Stimulated activated CD4-positive, alpha-beta T cell treated with anti-CD3 and anti-CD28 coated beads, Interleukin-2, amount 100 ng/mL, for 4 hours (primary cell): ENCODE measurements at places on chromosomes 11 and 22.

GRCh38 chr22:45318558-45319323 lies 9.0 kb downstream of the FAM118A start:
- no peak for DNase-seq

DNA sequence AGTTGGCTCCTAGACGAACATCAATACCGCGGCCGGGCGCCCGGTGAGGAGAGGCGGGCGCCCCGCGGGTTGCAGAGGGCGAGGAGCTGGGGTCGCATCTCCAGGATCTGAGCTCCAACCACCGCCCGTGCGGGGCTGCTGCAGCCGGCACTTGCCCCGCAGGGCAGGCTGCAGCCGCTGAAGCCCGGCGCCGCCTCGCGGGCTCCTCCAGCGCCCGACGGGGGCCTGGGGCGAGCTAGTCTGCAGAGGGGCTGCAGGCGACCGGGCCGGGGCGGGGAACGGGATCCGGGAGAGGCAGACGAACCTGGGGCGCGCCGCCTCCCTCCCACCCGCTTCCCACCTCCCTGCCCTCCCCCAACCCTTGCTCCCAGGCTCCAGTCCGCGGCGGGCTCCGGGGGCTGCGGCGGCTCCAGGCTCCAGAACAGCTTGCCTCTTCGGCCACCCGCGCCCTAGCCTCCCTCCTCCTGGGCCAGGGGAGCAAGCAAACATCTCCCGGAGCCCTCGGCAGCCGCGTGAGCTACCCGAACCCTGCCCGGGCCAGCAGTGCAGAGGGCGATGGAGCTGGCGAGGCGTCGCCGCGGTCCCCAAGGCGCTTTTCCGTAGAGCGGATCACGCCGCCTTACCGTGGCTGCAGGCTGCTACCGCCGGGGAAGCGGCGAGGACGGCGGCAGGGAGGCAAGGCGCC lies 802 bp downstream of the TENM4 start:
- DNase-seq, result no peak

- DNase-seq, result no peak
These were observed 46.5 kb downstream of the PDE2A start for GRCh38 chr11:72627594-72628281.

DNA sequence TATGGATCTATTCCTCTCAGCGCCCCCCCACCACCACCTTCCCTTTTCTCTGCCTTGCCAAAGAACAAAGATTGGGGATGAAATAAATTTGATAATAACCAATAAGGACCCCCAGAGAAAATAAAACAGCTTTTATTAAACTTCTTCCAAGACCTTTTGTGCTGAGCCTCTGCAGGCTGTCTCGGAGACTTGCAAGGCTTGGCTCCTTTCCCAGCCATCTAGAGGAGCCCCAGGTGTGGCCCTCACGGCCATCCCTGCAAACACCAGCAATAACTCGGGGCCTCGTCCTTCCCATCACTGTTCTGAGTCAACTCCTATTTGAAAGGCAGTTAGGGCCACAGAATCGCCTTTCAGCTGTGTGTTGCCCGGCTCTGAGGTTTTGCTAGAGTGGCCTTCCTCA lies 51.2 kb upstream of the LMO1 start:
- DNase-seq, result no peak

GRCh38 chr11:95977534-95978174 lies 53.7 kb upstream of the MTMR2 start:
- DNase-seq, result no peak
